ENCODE measurements at places on chromosomes 3 and 15.

DNA sequence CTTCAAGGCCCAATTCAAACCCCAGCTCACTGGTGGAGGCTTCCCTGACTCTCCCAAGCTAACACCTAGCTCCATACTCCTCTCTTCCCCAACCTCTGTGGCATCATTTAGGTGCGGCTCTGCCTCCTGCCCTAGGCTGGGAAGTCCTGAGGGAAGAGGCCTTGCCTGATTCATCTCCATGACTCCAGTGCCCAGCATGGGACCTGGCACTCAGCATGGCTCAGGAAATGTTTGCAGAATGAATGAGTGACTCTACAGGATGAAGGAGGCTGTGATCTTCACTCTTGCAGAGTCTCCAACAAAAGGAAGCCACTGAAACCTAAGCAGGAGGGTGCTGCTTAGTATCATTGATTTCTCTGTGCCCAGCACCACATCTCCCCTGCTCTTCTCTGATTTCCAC, 34.5 kb upstream of the INSYN1 start:
- DNase-seq, result no peak

GRCh38 chr3:174784206-174784934, 74.8 kb upstream of the NAALADL2 start:
- no peak for DNase-seq

DNA sequence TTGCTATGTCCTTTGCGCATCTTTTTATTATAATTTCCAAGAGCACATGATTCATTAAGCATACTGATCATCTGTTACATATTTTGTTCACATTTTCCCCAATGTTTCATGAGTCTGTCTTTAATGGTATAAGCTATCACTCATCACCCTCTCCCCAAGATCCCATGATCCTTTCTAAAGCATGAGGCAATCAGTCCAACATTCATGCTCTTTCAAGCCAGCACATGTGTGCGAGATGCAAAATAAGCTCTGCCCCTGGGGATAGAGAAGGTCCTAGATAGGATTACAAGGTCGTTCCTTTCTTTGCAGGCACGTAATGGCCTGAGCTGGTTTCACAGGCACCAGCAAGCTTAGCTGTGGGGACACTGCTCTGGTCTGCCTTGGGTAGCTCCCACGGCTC, 32.2 kb upstream of the B3GNT5 start:
- DNase-seq, result no peak

DNA sequence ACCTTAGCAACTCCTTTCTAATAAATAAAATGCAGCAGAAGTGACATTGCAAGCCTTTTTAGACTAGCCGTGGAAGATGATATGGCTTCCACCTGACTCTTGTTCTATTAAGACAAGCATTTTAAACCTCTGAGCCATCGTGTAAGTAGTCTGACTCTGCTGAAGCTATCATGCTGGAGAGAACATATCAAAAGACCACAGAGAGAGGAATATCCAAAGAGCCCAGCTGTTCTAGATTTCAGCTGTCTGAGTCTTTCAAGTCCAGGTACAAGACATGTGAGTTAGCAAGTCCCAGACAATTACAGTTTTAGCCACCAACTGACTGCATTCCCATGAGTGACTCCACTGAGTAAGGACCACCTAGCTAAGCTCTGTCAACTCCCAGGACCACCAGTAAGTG, 517.0 kb upstream of the NAALADL2 start:
- DNase-seq, result no peak

DNA sequence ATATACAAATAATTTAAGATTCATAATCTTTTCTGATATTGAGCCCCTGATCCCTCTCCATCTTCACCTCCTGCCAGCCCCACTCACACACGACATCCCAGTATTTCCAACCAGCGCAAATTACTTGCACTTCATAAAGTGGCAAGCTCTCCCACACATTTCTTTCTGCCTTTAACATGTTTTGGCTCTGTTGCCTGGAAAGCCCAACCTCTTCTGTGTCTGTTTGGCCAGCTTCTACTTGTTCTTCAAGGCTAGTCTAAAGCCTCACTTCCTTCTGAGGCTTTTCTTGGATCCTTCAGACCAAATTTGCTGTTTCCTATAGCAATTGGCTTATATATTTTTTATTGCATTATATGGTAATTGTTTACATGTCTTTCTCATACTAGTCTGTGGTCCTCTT, 5.1 kb upstream of the TM6SF1 start:
- DNase-seq, result no peak

DNA sequence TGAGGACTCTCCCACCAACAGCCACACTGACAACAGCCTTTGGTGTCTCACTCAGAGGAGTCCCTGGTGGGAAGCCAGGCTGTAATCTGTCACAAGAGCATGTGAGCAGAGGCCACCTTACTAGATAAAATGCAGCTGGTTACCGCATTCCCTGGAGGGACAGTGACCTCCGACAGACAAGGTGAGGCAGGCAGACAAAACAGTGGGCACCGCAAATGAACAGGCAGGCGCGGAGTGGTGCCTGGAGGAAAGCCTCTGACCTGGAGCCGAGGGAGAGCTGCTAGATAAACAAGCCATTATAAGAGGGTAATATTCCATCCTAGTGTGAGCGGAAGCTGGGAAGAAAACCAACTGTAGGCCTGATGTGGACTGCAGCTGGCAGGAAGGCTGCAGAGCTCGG, 736.4 kb downstream of the FHIT start:
- DNase-seq, result no peak

GRCh38 chr3:168806871-168807270, 711.1 kb upstream of the GOLIM4 start:
- no peak for DNase-seq

DNA sequence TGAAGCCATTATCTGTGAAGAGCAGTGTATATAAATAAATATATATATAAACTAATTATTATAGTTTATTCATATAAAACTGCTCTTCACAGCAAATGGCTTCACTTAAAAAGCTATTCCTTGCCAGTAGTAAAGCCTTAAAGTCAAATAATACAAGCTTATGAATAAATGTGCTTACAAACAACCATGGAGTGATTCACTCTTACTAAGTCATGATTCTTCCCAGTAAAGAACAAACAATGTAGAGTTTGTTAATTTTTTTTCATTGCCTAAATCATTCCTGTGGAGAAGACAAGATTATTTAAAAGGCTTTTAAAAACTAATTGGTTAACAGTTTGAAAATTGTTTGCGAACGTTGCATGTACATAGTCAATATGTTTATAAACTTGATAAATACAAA, 140.7 kb downstream of the PLCH1 start:
- no peak for DNase-seq

GRCh38 chr15:92809880-92810361, 90.2 kb upstream of the CHD2 start:
- DNase-seq, result no peak

DNA sequence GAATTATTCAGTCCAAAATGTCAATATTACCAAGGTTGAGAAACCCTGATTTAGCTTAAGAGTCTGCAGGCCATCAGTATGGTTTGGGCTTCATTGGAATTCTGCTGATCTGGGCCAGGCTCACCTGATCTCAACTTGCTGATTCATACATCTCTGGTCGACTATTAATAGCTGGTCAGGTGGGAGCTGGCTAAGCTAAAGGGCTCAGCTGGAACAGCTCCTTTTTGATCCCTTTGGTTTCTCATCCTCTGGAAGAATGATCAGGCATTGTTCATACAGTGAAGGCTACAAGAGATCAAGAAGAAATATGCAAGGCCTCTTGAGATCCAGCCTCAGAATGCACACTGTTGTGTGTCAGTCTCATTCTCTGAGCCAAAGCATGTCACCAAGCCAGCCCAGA, 123.3 kb upstream of the MME start:
- no peak for DNase-seq

DNA sequence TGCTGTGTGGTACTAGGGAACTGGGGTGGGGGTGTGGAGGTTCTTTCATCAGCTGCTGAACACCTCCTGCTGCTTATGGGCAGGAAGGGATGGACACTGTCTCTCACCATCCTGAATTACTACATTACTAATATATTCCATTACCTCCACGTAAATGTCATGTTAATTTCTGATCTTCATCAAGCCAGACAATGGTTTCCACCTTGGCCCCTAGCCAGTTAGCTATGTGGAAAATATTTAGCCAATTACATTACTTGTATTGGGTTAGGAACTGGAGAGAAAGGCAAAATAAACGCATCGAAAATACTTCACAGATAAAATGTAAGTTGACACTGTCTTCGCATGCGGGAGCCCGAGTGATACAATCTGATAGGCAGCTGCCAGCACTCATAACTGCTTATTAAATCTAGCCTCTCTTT, 95.1 kb downstream of the FOXP1 start:
- no peak for DNase-seq

GRCh38 chr15:75227663-75228280, 26.1 kb downstream of the C15orf39 start:
- DNase-seq, result no peak
